Dermis microvascular lymphatic vessel endothelial cell (primary cell): ENCODE measurements at places on chromosomes 3 and 15. TPM values are rescaled to one million over a fixed set of nuclear protein-coding genes. Genes with fewer than 3 reads are reported as not detected.
A peak's percentile ranks its signal among the peaks of the same experiment; 100 is the strongest.

DNA sequence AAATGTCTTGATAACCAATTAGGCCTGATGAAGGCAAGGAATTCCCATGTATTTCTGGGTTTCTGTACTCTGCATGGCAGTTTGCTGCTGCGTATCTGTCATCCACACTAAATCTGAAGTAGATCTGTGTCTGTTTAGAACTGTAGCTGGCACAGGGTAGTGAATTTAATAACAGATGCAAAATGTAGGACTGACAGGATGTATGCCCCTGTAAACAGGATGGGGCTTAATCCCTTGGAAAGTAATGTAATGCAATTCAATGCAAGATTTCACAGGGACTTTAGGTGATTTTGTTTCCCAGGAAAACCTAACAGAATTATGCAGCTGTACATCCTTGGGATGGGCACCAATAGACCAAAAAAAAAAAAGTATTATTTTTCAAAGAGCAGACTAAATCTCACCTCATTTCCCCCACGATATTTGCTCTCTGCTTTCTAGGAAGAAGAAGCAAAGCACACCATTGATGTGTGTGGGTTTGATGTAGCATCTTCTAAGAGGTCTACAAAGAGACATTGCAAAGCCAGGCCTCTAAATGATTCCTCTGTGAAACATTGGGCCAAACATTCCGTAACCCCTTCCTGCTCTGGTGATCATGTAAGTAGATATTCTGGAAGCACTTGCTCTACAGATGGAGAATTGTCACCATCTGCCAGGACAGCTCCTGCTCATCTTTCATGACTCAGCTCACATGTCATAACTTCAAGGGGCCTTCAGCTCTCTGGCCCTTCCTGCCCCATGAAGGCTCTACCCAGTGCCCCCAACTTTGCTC is 464.3 kb upstream of the RGMA start:
- no peak for DNase-seq

GRCh38 chr3:74693696-74694393 is 79.4 kb upstream of the CNTN3 start:
- DNase-seq = no peak

DNA sequence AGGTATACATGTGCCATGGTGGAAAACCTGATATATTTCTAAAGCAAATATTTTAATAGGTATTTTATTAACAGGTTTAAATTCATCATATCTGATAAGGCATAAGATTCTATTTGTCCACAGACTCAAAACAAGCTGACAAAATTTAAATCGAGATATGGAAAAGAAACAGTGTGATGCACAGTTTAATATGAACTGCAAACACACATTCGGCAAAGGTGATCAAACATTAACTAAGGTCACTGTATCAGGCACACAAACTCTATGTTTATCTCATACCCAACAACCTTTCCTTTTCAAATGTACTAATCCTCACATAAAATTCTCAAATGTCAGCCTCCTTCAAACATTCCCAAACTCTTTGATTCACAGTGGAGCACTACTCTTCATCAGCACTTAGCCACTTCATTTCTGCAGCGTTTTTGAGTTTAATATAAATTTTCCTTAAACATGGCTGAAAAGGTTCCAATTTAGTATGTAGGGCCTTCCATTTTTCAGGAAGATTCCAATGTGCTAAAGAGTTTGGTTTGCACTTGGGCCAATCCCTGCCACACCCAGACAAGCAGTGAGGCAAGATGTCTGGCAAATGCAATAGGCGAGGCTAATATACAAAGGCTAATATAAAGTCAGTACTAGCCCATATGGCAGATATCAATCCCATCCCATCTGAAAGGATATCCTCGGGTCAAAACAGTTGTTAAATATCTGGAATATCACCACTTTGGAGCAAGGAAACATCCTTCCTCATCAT is 84.6 kb downstream of the GBE1 start:
- no peak for DNase-seq

DNA sequence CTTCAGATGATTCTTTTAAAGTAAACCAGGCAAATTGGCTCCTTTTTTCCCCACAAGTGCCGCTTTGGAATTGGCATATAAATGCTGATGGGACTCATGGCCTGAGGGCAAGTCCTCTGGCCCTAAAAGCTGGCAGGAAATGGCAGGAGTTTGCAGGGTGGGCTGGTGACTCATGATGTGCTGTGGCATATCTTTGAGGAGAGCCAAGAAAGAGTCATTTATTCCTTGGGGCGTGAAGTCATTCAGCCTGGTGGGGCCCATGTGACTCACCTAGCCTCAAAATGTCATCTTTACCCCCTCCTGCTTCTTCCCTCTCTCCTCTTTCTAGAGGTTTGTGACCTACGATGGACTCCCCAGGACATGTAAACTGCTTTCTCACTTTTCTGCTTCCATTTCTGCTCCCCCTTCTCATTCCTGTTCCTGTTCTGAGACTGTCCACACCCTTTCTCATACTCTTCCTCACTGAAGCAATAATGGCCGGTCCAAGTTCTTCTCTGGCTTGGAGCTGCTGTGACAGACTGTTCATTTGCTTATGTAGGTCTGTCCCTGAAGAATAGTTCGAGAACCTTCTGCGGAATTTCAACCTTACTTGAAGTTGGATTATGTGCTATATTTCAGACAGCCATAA is 326.1 kb downstream of the SATB1 start:
- DNase-seq = no peak

Gene TEX9
- total RNA-seq = 0.25 and 0.26 TPM in 2 replicates

DNA sequence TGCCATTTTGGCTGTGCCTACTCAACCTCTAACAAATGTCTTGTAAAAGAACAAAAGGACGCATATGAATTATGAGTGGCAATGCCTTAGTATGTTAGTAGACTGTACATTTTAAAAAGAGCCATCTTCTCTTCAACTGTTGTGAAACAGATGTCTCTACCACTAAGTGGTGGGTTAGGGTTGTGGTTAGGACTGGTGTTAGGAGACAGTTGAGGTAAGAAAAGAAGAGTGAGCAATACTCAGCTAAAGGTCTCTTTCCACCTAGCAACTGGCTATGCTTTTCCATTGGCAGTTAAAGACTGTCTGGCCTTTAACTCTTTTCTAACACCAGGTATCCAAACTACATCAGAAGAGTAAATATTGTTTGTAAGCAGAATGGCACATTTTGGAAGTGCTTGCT is 221.7 kb upstream of the TBC1D5 start:
- DNase-seq = no peak

- no peak for DNase-seq
Observed at GRCh38 chr15:29134239-29134638, 135.4 kb downstream of the NSMCE3 start.

- DNase-seq = no peak
Observed at GRCh38 chr3:25907081-25907480, 117.2 kb downstream of the OXSM start.

DNA sequence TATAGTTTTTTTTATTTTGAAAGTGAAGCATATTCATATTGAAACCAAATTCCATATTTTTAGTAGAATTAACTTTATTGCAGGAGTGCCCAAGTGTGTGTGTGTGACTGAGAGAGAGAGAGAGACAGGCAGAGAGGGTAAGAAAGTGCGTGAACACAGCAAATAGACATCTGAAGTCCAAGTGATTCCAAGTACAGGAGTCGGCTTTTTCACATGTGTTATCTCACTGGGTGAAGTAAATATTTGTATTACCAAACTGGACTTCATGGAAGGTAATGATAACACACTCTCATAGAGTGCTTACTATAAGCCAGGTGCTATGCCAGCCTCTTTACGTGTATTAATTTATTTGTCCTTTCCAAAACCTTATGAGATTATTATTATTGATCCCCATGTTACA is 12.0 kb downstream of the PARP14 start:
- no peak for DNase-seq

- DNase-seq = peak; percentile 97
Observed at GRCh38 chr15:58475573-58476524, 44.1 kb downstream of the LIPC start.

DNA sequence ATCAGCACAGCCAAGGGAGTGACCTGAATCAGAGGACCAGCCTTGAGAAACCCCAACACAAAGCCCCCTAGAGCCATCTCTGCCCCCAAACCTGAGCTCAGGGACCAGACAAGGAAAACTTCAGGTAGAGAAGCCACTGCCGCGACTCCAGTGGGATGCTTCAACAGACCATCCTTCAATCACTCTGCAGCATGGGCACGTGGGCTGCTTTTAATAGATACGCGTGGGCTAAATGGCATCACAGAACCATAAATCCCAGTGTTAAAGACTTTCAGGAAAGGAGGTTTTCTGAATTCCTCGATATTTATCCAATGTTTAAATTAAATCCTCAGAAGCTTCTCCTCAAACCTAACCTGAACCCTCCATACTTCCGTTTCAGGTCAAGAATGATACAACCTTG is 30.6 kb downstream of the SH3BP5 start:
- no peak for DNase-seq

DNA sequence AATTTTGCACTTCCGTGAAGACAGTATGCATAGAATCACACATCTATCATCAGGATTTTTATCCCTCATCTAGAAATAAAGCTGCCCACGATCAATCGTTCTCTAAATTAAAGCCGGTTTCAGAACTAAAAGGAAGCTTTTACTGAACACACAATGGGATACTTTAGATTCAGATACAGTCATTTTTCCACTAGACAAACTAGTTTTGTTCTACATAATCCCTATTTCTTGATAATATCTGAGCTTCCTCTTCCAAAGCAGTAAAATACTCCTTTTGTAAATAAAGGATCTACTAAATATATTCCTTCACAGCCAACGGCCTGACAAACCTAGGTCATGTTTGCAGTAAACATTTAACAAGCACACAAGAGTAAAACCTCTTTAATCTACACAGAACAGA is 2.0 kb upstream of the GANC start:
- no peak for DNase-seq

Gene IGSF11
- under 0.01 and 0.13 TPM in 2 replicates for total RNA-seq

Gene PRR20G
- total RNA-seq = not detected in 2 replicates

Gene GPR27
- not detected in 2 replicates for total RNA-seq

DNA sequence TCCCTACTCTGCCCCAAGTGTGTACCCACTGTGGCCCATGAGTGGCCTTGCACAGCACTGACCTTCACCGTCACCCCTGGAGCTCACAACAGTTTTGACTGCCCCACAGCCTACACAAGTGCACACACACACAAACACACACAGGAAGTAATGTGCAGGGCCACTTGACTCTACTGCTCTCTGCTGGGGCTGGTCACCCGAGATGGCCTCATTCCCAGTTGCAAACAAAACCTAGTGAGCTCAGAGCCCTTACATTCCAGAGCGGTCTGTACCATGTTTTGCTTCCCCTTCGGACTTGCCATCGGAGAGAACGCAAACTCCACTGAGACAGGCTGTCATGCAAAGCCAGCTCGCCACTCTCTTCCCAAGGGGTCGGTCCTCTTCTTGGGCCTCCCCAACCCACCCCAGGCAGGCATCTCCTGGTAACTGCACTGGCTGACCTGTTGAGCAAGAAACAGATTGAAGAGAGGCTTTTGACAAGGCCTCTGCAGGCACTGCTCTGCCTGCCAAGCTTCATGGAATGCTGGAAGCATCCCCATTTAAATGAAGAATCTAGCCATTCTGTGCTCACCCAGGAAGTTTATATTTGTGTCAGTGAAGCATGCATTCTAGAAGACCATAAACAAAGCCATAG is 232.0 kb upstream of the IGF1R start:
- no peak for DNase-seq

- DNase-seq = no peak
Observed at GRCh38 chr3:100525753-100526612, 33.6 kb downstream of the TMEM45A start.

DNA sequence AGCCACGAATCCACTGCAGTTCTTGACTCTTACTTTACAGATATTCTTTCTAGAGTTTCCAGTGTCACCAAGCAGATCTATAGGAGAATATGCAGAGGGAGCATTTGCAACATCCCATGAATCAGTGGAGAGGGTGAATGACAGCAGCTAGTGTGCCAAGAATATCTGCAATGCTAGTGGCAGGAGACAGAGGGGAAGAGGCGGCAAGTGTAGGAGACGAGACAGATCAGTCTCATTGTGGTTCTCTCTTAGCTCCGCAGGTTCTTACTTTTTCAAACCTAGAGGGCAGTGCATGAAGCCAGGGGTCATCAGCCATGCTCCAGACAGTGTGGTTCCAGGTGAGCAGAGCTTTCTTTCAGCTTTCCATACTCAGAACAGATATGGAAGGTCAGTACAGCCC is 744 bp downstream of the ZNF619 start:
- DNase-seq = no peak

DNA sequence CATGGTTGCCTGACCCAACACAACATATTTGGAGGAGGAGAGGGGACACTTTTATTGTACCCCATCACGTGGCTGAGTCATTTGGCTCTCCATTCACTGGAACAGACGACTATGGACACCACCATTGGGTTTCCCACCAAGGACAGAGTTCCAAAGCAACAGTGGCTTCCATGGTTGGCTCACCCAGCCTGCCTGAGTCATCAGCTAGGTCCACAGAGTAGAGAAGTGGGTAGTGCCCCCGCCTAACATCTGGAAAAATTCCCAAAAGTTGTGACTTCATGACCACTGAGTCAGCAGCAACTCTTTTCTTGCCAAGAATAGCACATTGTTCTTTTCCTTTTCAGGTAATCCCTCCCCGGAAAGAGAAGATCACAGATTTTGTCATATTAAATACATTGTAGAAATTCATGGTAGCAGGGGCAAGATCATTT is 3.0 kb upstream of the PPP1R2 start:
- peak; percentile 86 for DNase-seq

Gene SERPINI2
- total RNA-seq = not detected in 2 replicates

GRCh38 chr15:22956257-22956977 is 23.8 kb downstream of the CYFIP1 start:
- DNase-seq = peak; percentile 83

DNA sequence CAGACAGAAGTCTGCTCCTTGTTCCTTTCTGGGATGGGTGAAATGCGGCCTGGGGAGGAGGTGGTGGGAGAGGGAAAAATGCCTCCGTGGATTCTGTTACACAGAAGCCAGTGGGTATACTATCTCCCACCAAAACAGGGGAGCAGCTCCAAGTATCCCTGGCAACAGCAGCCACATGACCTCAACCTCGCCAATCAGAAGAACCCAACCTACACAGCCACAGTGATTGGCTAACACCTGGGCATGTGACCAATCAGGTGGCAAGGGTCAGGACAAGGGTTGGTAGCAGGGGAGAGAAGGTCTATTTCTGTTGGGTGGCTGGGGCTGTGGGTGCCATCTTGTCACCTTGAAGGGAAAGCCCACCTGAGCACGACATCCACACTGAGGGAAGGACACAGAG is 9.1 kb upstream of the ACAD9 start:
- no peak for DNase-seq

DNA sequence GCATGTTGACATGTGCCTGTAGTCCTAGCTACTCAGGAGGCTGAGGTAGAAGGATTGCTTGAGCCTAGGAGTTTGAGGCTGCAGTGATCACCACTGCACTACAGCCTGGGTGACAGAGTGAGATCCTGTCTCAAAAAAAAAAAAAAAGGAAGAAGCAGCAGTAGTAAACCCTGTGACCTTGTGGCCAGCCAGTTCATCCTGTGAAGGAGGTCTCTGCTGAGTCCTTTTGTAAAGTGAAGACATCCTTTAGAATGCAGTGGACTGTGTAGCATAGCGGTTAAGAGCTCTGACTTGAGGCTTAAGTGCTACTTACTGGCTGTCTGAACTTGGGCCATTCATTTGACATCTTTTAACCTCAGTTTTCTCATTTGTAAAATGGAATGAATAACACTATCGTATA is 8.3 kb downstream of the EXOSC7 start:
- DNase-seq = no peak

Gene GPR62
- under 0.01 TPM in 1 of 2 replicates, not detected in the other for total RNA-seq

Gene TLR9
- total RNA-seq = not detected in 2 replicates

- peak; percentile 13 for DNase-seq
Observed at GRCh38 chr3:25910997-25911396, 121.1 kb downstream of the OXSM start.

Gene P2RY13
- not detected in 2 replicates for total RNA-seq

- DNase-seq = no peak
Observed at GRCh38 chr3:47746264-47746663, 35.4 kb downstream of the SMARCC1 start.

- DNase-seq = no peak
Observed at GRCh38 chr3:127565711-127566110, 24.8 kb downstream of the TPRA1 start.
